ENCODE measurements at places on chromosomes 5 and 9.

- no peak for DNase-seq
These were observed 96.9 kb downstream of the NNT start for GRCh38 chr5:43699910-43700309.

DNA sequence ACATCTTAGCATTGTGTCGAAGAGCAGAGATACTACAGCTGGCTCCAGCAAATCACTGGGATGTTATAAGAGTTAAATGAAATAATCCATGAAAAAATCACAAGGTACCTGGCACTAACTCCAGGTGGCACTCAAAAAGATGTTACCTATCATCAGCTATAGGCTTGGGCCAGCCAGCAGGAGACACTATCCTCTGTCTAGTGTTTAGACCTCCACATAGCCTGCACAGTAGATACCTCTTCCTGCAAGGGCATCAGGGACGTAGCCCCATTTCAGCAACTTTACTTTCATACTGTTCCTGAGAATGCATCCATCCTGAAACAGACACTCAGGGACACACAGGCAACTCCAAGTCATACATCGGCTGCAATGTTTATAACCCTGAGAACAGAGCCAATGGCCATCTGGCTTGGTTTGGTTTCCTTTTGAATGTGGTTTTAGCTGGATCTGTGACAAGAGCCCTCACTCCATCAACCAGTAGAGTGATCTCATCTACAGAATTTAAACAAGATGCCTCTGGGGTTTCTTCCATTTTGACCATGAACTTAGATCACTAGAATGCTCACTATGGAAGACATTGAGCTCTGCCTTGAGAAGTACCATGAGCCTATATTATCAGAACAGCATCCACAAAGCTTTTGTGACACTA is 69.9 kb downstream of the TLE1 start:
- DNase-seq, result no peak

DNA sequence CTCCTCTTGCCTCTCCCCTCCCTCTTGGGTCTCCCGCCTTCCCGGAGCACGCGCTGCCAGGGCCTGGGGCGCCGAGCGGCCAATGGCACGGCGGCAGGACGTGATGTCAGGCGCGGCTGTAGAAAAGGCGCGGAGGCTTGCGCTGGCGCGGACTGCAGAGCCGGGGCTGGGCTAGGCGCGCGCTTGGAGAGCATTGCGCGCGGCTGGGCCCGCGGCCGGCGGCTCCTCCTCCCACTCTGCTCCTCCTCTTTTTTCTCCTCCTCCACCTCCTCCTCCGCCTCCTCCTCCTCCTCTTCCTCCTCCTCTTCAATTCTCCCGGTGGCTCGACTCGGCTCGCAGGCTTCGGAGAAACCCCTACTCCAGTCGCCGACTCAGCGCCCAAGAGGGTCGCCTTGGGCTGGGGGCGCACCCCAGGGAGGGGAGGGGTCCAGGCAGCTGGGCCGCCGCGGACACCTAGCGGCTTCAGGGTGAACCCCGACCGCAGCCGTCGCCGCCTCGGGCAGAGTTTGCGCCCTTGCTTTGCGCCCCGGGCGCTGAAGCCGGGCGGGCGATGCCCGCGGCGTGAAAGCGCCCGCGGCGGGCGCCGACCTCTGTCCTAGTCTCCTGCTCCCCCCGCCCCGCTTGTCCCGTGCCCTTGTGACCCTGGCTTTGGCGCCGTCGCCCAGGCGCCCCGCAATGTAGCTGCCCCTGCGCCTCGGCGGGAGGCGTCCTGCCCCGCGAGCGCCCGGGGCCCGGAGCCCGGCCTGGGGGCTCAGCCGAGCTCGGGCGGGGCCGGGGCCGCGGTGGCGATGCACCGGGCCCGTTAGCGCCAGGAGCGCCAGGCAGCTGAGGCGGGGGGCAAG is at the start of gene LHX2:
Gene LHX2, plus strand, starts transcription at position 309 of the 842 bp plus-strand sequence. CDS start 581 bp downstream, outside the sequence.
- no peak for DNase-seq

- no peak for DNase-seq
These were observed 160.0 kb downstream of the CDH12 start for GRCh38 chr5:22693121-22693520.

GRCh38 chr9:126283799-126284465 is 42.7 kb upstream of the MVB12B start:
- DNase-seq, result no peak

- DNase-seq, result no peak
These were observed 55.7 kb downstream of the VCAN start for GRCh38 chr5:83527221-83527620.

All from stimulated activated CD4-positive, alpha-beta T cell treated with anti-CD3 and anti-CD28 coated beads, TNF-alpha, amount 100 ng/mL, for 1 hour (primary cell).